ENCODE measurements at places on chromosomes 5 and 9.

GRCh38 chr9:121298689-121299466 lies 30.9 kb downstream of the GSN start:
- peak; percentile 68 for DNase-seq

DNA sequence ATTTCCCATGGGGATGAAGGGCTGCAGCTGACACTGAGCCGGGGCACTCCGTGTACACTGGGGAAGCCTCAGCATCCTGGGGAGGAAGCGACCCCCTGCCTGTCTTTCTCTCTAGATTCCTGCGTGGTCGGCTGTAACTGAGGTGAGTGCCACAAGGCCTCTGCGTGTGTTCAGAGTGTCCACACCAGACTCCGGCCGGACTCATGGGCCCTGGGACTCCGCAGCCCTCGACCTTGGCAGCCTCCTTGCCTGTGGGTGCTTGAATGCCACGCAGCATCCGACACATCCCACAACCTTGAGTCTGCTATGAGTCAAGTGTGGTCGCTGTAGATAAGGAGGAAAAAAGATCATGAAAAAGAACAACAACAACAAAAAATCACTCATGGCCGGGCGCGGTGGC lies 23.4 kb downstream of the PAEP start:
- DNase-seq, result no peak

DNA sequence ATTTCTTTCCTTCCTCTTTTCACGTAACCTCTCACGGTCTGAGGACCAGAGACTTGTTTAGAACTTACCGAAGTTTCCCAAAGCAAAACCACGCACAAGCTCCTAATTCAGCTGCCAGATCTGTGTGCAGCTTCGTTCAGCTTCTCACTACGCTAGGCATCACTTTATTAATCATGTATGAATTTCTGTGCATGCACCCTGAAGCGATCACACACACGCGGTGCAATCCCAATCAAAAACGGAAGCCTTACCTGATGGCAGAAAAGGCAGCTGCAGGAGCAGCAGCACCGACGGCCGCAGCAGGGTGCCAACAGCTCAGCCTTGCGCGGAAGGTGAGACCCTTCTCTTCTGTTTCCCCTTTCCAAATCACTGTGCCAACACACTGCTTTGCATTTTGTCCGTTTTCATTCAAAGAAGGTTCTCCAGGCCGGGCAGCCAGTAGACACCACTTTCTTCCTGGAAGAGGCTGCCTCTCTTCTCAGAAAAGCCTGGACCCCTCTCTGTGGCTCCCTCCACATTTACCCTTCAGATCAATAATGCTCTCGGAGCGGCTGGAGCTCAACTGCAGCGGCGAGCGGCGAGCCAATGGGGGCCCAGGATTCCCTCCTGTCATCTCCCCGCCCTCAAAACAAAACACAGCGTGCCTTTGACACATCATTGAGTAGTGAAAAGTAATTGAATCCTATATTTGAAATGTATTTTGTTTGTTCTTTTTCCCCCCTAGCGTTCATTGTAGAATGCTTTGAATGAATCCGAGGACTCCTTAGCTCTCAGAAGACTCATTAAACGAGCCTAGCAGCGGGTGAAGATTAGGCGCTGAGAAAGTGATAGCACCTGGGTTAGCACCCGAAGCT lies at the start of gene CDH12:
CDH12 (minus strand) TSS at position 538 of the 854 bp plus-strand sequence.
- DNase-seq, result peak; percentile 1

DNA sequence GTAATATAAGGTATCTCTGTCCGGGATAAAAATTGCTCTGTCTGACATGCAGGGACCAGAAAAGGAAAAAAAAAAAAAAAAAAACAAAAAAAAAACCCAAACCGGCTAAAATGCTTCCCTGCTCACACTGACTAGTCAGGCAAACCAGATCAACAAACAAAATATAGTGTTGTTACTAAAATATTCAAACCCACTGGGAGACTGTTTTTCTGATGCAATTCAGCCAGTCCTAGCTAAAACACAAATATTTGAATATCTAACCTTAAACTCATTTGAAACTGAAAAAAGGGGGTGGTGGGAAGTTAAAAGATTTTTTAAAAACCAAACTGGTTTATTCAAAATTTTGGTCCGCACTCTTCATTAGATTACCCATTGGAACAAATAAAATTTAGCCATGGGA lies 61.0 kb downstream of the APBA1 start:
- DNase-seq, result peak; percentile 50

GRCh38 chr5:6606884-6607558 lies 25.8 kb downstream of the NSUN2 start:
- DNase-seq, result no peak

DNA sequence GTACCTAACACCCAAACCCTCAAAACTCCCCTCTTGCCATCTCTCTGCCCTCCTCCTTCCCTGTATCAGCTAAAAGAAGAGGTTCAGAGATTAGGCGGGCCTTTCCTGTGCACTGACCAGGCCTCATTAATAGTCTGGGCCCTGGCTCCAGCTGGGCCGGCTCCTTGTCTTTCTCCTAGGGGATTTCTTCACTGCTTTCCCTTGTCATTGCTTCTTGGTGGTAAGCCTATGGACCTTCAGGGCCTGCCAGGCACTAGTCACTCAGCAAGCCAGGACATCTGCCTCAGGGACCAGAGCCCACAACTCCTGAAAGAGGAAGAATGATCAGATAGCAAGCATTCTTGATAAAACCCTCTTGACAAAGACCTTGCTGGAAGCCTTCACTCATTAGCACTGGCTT lies 50.9 kb downstream of the MRRF start:
- no peak for DNase-seq

DNA sequence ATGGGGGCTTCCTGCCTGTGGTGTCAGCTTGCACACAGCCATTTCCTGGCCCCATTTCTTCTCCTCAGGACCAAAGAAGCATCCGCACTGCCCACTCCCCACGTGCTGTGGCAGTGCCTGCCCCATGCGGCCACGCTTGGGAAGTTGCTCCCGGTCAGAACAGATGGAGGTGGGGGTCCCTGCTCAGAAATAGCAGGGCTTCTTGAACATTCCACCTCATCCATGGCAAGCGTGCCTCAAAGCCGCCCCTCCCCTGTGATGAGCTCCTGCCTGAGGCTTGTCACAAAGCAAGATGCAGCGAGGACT lies 238.2 kb downstream of the SYK start:
- DNase-seq, result no peak

DNA sequence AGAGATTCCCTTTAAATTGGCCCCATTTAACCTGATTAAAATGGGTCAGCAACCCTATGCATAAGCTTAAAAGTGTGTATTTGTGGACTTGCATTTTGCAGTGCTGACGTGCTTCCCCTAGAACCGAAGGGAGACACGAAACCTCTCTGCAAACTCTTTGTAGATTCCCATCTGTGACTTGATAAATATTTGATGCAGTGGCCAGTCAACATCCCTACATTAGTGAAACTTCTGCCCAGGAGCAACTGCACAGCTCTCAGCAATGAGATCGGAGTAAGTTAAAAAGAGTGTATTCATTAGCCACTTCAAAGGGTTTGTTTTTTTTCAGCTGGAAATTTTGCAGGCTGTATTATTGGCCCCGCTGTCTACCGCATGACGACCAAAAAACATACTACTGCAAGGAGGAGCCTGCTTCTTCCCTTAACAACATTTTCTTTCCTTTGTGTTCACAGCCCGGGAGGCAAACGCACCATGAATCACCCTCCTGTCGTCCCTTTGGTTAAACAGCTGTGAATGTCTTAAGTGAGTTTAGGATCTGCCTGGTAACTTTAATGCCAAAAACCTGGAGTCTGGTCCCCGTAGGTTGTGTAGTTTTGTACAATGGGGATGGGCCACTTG lies 38.0 kb upstream of the TCERG1 start:
- DNase-seq, result peak; percentile 19

- DNase-seq, result no peak
These were observed 69.3 kb upstream of the MELK start for GRCh38 chr9:36503172-36504088.

- DNase-seq, result no peak
These were observed 597.9 kb downstream of the DMRTA1 start for GRCh38 chr9:23044549-23044948.

- DNase-seq, result peak; percentile 93
These were observed 120.2 kb upstream of the SLC25A48 start for GRCh38 chr5:135714126-135714894.

- DNase-seq, result peak; percentile 84
These were observed 13.8 kb upstream of the PLEKHG4B start for GRCh38 chr5:77957-78804.

- no peak for DNase-seq
These were observed 494.9 kb downstream of the PRR16 start for GRCh38 chr5:120958877-120959485.

DNA sequence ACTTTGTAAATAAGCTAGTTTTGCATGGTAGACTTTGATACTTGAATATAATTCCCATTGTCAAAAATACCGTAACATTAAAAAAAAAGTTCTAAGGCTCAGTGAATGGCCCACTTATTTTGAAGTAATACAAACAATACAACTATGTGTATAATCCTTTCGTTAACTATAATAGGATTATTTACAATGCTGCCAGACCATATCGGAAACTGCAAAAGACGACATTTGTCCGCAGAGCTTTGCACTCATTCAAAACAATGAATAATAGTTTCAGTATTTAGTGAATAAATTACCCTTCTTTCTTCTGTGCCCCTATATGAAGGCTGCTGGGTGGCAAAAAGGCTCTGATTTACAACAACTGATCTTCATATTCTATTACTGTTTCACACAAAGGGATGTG lies 121.8 kb downstream of the DROSHA start:
- DNase-seq, result no peak

DNA sequence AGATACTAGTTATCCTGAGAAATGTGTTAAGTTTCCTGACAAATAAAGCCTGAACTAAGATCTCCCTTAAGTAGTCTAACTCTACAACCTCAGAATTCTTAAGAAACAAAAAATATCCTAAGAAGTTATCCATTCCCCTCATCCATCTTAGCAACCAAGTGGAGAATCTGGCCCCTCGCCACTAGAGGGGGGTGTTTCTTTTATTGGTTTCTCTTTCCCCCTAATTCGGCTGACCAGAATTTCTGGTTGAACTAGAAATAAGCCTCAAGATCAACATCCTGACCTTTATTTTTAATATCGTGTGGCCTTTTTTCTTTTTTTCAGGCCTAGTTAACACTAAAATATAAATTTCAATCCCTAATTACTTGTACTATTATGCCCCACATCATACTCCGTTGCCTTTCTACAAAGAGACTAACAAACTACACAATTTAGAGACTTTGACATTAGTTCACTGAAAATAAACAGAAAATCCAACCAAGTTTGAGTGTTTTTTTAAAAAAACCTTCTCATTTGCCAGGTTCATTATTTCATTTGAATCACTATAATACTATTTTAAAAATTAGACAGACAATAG lies 14.3 kb upstream of the NR4A3 start:
- peak; percentile 68 for DNase-seq

DNA sequence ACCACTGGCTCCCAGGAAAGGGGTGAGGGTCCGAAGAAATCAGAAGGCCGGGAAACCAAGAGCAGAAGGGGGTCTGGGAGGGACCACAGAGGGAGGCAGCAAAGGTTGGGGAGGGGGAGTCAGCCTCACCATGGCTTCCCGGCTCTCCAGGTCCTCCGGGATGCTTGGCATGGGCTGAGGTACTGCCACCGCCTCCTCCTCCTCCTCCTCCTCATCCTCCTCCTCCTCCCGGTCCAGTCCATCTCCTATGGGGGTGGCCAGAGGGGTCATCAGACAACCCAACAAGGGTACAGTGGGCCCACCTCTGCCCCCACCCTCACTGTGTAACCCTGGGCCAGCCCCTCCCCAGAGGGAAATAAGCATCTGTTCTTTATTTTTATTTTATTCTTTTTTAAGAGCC lies 17.5 kb downstream of the GOLGA2 start:
- no peak for DNase-seq

- peak; percentile 81 for DNase-seq
These were observed 35.2 kb upstream of the SPATA31C2 start for GRCh38 chr9:88173378-88173999.

- DNase-seq, result peak; percentile 51
These were observed 61.4 kb downstream of the SNX24 start for GRCh38 chr5:122906768-122907167.

DNA sequence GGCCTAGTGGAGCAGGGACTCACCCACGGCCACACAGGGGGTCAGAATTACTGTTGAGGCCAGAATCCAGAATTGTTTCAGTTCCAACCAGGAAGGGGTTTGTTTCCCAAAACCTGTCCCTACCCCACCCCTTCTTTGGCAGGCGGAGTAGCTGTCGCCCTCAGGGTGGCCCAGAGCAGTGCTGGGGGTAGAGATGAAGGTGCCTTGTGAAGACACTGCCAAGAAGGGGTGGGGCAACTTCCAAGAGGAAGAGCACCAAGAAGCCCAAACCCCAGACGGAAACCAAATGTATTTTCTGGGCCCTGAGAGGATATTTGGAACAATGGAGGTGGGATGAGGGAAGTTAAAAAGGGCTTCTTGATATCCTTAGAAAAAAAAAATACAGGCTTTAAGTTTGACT lies 11.4 kb upstream of the NDST1 start:
- no peak for DNase-seq

DNA sequence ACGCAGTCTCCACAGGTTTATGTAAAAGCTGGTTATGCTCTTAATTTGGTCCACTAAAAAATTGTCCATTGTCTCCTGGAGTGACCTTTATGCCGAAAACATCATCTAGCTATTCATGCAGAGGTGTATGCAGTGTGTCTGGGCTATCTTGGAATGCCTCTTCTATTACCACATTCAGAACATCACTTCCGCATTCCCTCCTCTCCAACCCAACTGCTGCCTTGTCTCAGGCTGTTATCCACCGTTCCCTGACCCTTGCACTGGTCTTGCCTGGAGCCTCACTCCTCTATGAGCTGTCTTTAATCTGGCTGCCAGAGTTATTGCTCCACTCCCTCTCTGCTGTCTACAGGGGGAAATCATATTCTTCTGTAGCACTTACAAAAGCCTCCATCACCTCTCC lies 214.1 kb upstream of the ANKRD55 start:
- no peak for DNase-seq

- DNase-seq, result no peak
These were observed 29.9 kb downstream of the LPAR1 start for GRCh38 chr9:111008158-111009075.

DNA sequence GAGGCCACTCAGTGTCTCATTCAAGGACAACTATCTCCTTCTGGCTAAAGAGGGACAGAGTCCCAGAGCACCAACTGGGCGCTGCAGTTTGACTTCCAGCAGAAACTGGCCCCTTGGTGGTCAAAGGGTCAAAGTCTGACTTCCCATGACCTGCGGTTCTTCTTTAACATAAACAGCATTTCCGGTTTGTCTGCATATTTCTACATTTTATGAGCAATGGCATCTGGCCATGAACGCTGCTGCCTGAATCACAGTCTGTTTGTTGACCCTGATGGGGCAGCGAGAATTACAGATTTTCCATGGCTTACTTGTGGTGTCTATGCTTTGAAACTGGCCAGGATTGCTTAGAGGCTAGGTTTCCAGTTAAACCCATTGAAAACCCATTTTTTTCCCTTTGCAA lies 1.3 kb downstream of the TNFSF15 start:
- DNase-seq, result peak; percentile 66

DNA sequence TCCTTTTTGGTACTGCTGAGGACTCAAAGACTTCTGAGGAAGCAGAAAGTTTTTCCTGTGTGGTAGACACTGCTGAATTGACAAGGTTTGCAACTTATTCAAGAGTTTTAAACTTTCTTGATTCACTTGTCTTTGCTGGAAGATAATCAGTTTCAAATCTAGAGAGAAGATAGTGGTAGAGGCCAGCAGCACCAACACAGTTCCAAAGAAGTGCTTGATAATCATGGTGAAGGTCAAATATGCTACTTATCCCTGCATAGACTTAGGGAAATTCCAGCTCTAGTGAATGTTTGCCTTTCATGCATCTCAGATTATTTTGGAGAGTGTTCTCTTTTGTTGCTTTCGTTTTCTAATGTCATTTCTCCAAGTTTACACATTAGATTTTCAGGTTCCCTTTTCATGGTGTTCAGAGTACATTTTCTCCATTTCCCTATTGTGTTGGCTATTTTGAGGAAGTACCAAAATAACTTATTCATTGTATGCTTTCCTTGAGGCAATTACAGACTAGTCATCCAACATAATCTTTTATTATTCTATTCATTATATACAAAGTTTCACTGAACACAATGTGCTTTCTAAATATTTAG lies 550 bp downstream of the IFNE start:
- no peak for DNase-seq
